Peyer's patch (tissue), 4 donors: ENCODE measurements at places on chromosomes 7 and 10. TPM values are rescaled to one million over a fixed set of nuclear protein-coding genes. Genes with fewer than 3 reads are reported as not detected.

The TMEM176B gene
- 272 TPM for total RNA-seq

The NRF1 gene
- total RNA-seq = 27.2 TPM

The MYPN gene
- total RNA-seq = not detected

The MBLAC1 gene
- 10.5 TPM for total RNA-seq

The TCERG1L gene
- not detected for total RNA-seq

- DNase-seq = no peak
Measured at GRCh38 chr7:114062810-114063209, 144.0 kb upstream of the PPP1R3A start.

GRCh38 chr7:66899552-66900280, 21.3 kb upstream of the TMEM248 start:
- no peak for DNase-seq

The IFIT1B gene
- not detected for total RNA-seq
